Stimulated activated CD8-positive, alpha-beta memory T cell treated with anti-CD3 and anti-CD28 coated beads, Interleukin-4, amount 100 ng/mL, for 48 hours (primary cell): ENCODE measurements at places on chromosomes 4 and X.

DNA sequence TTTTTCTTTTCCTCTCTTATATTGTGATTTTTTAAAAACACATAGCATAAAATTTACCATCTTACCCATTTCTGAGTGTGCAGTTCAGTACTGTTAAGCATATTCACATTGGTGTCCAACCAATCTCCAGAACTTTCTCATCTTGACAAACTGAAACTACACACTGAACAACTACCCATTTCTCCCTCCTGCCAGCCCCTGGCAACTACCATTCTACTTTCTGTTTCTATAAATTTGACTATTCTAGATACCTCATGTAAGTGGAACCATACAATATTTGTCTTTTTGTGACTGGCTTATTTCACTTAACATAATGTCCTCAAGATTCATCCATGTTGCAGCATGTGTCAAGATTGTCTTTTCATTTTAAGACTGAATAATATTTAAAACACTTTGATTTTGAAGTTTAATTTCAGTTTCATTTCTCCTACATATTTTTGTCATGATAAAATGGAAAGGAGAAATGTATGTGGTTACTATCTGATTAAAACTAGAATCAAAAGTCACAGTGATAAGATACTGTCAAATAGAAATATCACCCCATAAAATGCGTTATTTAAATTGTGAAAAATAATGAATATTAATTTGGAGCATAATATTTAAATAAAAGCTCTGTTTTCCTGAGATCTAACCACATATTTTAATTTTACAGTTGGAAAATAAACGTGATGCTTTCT lies 122.8 kb downstream of the DIPK2B start:
- no peak for DNase-seq

DNA sequence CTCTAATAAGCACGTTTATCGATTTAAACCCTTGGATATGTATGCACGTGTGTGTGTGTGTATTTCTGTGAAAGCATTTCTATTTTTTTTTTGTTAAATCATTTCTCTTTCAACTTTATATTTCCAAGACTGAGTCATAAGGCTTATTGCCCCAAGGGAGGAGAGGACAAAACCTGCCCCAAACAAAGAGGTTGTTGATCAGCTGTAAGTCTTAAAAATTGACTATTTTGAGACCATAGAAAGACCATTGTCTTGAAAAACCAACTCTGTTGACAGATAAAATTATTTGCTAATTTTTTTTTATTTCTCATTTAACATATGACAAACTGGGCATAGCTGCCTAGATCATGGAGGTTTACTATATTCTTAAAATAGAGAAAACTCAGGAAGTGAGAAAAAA lies 222.4 kb downstream of the FMR1NB start:
- no peak for DNase-seq

DNA sequence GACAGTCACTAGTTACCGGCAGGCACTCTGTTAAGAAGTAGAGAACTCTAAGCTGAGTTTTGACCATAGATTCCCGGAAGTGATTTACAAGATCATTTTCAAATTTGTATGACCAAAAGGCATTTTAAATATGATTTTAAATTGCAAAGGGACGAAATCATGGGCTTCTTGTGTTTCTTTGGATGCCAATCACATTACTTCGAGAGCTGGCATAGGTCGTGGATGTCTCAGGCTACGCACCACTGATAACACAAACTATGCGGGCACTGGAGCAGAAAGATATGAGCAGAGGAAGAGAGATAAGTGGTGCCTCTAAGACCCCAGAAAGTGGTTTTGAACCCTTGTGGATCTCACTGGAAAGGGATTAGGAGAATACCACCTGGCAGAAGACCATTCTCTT lies 294.2 kb upstream of the FTHL17 start:
- no peak for DNase-seq

DNA sequence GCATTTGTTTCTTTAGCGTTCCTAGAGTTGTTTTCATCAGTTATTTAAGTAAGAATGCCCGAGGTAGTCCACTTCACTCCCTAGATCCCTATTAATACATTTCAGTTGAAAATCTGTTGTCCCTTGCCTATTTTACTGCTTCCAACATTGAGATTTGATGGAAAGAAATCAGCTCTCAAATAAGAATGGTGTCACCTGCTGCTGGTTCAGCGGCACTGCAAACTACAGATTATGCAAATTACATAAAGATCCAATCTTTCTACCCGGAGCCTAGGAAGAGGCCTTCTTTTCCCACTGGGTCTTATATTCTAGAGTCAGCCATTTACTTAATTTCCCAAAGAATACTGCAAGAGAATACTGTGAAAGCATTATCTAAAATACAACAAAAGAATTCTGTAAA lies 597.6 kb upstream of the MAGEB2 start:
- no peak for DNase-seq

- DNase-seq = no peak
These were observed 110.1 kb upstream of the VEGFC start for GRCh38 chr4:176902710-176903323.

DNA sequence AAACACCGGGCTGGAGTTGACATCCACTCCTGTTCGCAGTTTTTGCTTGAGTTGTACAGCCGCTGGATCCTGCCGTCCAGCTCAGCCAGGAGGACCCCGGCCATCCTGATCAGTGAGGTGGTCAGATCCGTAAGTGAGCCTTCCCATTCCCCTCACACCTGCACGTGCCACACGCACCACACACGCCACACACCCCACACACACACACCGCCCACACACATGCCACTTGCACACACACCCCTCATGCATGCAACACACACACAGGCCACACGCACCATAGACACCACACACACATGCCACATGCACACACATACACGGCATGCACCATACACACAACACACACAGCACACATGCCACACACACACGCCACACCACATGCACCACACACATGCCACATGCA lies 20.1 kb upstream of the MSANTD1 start:
- no peak for DNase-seq

GRCh38 chr4:145341381-145341780 lies 140.3 kb upstream of the SMAD1 start:
- no peak for DNase-seq

DNA sequence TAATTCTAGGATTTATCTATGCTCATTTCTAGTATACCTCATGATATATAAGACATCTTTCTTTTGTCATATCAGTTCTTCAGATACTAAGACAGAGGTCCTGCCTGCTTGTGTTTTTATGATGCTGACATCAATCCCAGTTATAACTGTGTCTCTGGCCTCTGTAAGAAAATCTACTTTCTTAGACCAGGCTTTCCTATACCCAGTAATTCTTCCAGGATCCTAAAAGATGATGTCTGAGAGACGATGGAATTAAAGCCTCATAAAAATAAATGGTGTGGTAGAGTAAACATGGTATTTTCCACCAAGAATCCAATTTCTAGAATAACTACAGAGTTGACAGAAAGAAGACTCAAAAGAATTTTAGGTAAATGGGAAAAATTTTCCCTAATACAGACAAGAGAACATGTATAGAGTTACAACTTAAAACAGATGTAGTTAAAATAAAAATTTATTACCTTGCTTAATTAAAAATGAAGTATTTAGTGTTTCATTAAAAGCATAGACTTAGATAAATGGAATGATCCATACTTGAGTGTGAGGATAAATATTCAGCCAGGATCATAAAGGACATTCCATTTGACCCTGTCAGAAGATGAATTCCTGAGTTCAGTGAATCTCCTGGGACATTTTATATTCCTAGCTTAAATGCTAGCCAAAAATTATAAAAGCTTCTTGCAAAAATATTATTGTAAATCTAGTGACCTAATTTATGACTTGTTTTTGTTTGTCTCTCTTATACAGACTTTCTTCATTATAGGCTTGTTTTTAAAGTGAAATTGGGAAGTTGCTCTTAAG lies 137.4 kb downstream of the PDLIM5 start:
- no peak for DNase-seq

GRCh38 chrX:132662844-132663243 lies 174.0 kb upstream of the MBNL3 start:
- no peak for DNase-seq

GRCh38 chr4:21454201-21454600 lies 494.4 kb downstream of the KCNIP4 start:
- no peak for DNase-seq

DNA sequence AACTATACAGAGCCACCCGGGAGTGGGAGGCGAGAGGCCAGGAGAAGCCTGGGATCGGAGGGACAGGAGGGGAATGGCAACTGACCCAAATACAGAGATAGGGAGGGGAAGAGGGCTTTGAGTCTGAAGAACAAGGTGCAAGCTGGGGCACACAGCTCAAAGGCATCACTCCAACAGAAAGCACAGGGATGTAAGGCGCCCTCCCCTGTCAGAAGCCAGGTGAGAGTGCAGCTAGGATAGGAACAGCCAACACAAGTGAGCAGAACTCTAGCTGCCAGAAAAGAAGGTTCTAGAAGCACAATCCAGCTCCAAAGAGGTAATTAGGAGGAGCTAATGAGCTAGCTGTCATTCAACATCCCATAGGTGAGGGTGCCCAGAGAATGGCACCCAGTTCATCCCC lies 232.2 kb downstream of the DHX15 start:
- no peak for DNase-seq

- DNase-seq = no peak
These were observed 88.6 kb downstream of the CENPC start for GRCh38 chr4:67456577-67457196.

DNA sequence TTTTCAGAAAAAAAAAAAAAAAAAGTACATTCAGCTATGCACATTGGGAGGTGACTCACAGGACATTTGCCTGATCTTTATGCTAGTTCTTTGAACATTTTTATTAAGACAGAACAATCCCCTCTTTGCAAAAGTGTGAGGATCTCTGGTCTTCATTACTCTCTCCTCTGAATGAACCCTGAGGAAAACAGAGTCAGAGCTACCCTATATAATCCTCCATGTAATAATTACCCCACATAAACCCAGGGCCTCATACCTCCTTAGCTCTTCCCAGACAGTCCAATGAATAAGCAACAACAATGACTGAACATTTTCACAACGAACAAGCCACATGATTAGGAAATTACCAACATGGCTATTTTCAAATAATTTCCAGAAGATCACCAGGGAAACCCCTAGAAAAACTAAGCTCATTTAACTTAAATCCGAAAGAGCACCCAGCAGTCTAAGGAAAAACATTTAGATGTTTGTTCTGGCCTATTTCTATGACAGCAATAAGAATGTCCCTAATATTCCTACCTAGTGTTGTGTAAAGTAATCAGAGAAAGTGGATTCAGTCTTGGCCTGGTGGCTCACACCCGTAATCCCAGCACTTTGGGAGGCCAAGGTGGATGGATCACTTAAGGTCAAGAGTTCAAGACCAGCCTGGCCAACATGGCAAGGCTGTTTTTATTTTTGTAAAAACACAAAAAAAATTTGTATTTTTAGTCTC lies 37.8 kb downstream of the TBC1D9 start:
- DNase-seq = no peak

DNA sequence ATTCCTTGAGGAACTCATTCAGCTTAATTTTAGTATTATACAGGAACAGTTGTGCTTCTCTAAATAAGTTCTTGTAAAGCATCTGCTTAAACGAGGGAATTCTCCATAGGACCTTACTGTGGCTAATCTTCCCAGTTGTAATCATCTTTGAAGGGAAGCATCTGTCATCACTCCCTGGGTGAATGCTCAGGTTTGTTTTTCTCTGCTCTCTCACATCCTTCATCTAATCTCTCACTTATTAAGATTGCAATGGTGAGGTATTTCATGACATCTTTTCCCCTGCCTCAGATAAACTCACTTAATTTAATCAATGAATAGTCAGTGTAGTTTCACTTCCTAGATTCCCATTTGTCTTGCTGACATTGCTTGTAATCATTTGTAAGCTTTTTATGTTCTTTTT lies 121.8 kb upstream of the ADAMTS3 start:
- no peak for DNase-seq

DNA sequence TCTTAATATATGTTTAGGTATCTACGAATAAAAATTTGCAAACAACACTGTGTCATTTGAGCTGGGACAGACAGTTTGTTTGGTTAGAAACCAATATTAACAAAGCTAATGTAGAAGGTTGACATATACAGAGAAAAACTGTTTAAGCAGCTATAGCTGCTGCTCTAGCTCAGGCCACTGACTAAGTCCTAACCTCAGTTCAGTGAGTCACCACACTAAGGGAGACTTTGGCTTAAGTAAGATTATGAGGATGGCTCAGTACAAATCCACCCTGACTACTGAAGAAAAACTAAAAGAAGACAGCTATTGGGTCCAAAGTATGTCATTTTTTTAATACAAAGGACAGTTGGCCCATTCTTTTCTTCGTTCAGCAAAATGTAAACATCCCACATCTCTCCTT lies 717.3 kb upstream of the ACTRT1 start:
- DNase-seq = no peak

DNA sequence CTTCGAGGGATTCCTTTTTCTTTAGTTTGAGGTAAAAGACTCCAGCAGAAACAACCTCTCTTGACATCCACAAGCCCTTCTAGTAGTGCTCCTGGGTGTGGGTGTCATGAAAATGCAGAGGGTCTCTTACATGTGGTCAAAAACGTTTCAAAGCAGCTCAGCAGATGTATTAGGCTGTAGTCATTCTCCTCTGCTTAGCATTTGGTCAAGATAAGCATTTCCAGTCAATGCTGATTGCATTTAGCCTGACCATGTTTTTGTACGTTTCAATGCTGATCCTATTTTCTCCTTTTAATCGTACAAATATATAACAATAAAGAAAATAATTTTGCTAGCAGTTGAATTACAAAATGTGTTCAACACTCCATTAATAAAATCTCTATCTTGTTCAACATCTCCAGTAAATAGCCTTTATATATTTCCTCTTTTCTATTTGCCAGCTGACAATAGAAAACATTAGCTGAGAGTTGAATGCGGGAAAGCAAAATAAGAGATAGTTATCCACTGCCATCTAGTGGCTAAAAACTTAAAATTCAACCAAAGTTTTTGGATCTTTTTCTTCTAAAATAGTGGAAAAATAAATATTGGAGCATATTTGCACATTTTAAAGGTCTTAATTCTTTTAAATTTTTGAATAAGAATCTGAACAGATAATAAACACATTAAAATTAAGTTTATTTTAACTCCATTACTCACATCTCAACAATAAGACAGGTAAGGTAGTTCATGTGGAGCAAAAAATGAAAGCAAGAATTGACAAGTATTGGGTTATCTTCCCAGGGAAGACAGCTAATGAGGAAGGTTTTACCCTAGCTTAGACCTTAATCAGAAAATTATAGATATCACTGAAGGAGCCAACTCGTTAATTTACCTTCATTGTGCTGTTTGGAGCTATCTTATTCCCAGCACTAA lies 15.2 kb upstream of the PACRGL start:
- no peak for DNase-seq

DNA sequence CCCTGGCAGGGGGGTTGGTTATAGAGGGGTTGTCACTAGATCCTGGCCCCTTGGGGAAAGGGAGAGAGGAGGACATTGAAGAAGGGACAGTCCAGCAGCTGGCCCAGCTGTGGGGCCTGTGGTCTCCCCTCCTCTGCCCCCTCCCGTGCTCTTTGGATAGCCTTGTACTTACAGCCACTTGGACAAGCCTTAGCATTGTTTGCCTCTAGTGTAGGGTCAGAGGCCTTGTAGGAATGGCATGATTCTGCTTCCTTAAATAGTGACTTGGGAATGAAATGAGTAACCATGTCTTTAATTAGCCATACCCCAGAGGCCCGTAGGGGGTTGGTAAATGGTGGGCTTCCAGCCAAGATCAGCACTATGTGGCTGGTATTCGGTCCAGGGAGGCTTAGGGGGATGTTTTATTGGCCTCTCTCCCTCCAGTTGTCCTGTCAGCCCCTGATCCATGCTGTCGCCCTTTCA lies 230.6 kb downstream of the PTTG2 start:
- no peak for DNase-seq
